NCI-H524 (cell line): ENCODE measurements at places on chromosomes 7 and 10.

GRCh38 chr10:29804025-29804852 is 169.5 kb upstream of the SVIL start:
- no peak for DNase-seq

DNA sequence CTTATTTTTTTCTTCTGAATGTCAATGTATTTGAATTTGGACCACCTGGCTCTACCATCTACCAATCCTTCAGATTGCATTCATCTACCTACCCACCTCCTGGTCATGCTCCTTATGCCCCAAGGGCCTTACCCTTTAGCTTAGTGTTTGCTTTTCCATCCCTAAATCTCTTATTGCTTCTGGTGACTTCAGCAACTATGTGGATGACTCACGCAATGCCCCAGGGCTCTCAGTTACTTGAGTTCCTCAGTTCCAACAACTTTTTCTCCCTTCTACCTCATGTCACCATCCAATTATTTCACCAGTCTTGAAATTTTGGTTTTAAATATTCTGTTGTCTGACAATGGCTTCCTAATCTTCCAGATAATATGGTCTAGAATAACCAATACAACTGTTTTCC is 118.9 kb downstream of the CFAP58 start:
- no peak for DNase-seq

GRCh38 chr7:134075799-134076198 is 51.3 kb upstream of the LRGUK start:
- no peak for DNase-seq

- no peak for DNase-seq
Measured at GRCh38 chr7:148492157-148492860, 98.3 kb upstream of the C7orf33 start.

DNA sequence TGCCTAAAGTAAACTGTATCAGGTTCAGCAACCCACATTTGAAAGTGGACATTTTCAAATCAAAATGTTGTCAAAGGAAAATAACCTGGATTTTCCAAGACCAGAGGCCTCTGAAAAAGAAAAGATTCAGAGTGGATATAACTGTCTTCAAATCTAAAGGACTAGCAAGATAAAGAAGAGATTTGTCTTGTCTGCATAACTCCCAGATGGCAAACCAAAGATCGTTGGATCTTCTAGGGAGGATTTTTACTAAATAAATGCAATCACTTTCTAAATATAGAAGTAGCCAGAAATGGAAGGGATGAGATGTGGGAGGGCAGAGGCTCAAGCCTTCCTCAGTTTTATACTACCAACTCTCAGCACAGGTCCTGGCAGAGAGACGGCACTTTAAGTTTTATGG is 39.0 kb downstream of the CABCOCO1 start:
- no peak for DNase-seq

GRCh38 chr10:49592726-49593563 is 17.2 kb upstream of the SLC18A3 start:
- DNase-seq = no peak

DNA sequence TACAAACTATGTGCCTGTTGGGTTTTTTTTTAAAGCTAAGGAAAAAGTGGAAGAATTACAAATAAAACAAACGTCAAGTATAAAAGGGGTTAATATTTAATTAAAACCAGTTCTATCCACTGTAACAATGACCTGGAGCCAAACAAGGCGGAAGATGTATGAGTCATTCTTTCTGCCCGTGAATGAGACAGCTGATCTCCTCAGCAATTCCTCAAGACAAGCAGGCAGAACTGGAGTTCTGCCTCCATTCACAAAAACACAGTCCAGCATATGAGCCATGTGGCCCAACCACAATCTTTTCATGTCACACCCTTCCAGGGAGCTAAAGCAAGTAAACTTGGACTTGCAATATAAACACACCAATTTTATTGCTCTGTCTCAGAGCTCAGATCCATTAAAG is 8.4 kb downstream of the ETV1 start:
- DNase-seq = no peak

- DNase-seq = no peak
Measured at GRCh38 chr7:49159536-49159935, 235.2 kb downstream of the CDC14C start.

DNA sequence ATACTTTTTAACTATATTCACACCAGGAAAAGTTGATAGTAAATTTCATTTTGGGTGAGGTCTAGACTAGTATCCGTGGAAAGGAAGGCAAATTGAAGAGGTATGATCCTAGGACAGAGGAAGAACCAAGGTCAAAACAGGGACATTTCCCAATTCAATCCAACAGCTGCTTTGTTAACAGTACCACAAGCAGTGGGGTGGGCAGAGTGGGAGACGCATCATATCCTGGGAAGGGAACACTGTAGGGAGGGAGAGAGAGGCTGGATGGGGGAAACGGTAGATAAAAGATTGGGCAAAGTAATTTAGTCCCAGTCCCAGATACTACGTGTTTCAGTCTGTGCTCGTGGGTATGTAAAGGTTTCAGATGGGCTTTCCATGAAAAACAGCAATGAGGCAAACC is 9.2 kb upstream of the FAS start:
- no peak for DNase-seq

- no peak for DNase-seq
Measured at GRCh38 chr10:78605800-78606350, 462.9 kb upstream of the ZMIZ1 start.

GRCh38 chr7:105831824-105832535 is 44.4 kb downstream of the ATXN7L1 start:
- DNase-seq = no peak

GRCh38 chr10:16887565-16887964 is 70.3 kb upstream of the RSU1 start:
- no peak for DNase-seq

GRCh38 chr10:26000971-26001370 is 66.9 kb downstream of the MYO3A start:
- no peak for DNase-seq

DNA sequence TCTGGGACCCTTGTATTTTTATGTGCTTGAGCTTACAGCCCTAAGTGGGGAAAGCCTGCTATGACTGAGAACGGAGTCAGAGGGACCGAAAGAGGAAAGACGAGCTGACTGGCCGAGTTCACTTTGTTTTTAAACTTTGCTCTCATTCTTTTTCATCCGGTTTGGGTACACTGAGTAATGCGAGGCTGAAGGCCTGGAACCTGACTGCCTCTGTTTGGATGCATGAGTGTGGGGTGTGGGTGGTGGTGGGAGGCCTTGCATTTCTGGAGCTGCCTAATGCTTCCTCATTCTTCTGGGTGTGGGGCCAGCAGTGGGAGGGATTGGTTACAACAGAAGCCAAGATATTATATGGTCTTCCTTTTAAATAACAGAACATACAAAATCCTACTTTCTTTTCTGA is 155.5 kb downstream of the BUB3 start:
- no peak for DNase-seq

DNA sequence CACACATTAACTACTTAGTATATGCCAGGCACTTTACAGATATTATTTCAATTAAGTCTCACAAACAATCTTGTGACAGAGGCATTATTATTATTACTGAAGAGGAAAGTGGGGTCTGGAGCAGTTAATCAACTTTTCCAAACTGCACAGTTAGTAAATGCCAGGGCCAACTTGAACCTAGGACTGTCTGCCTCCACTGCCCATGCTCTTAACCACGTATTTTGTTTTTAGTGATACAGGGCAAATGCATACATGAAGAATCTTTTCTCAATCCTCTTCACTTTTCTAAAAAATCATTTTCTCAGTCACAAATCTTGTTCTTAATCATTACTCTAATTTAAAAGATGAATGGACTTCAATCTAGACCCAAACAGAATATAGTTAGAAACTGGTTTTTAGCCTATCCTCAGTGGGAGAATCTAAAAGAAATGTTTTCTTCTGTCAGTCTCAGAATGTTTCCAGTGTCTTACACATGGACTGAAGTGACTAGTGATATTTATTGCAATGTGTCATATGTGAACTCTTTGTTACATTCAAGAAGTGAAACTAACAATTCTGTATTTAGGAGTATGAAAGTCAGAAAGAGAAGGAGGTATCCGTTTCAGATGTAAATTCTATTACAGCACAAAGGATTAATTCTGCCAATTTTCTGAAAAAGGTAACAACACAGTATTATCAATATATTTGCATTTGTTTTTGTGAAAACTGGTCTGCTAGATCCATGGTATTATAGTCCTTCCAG is 55.5 kb upstream of the CCNJ start:
- DNase-seq = no peak

DNA sequence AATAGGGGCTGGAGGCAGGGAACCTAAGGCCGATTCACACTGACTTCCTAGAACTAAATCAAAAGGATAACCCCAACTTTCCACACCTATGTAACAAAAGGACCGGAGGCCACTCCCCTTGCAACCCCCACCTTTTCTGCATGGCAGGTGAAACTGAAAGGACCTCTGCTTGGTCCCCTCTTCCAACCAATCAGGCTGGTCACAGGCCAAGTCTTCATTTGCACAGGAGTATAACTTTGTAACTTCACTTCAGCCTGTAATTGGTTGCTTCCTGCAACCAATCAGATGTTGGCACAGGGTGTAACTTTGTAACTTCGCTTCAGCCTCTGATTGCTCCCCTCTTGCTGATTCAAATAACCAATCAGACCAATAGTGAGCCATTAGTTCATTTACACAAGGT is 190.0 kb downstream of the FAM107B start:
- DNase-seq = no peak

DNA sequence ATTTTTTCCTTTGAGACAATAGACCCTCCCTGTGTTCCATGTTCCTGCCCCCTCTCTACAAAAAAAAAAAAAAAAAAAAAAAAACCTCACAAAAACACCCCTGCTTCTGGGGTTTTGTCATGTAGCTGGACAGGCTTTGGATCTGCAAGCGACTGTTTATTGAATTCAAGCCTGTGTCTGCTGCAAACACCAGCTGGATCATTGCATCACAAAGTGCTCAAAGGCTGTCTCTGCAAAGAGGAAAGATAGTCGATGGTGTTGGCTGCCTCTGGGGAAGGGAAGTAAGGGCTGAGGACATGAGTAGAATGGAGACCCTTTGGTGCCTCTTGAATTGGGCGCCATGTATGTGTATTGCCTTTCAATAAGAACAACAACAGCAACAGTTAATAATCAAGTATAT is 471.2 kb downstream of the PLXNA4 start:
- no peak for DNase-seq

- DNase-seq = no peak
Measured at GRCh38 chr7:129643550-129644170, 32.1 kb downstream of the NRF1 start.

- DNase-seq = no peak
Measured at GRCh38 chr10:93503075-93503474, 6.7 kb downstream of the CEP55 start.

DNA sequence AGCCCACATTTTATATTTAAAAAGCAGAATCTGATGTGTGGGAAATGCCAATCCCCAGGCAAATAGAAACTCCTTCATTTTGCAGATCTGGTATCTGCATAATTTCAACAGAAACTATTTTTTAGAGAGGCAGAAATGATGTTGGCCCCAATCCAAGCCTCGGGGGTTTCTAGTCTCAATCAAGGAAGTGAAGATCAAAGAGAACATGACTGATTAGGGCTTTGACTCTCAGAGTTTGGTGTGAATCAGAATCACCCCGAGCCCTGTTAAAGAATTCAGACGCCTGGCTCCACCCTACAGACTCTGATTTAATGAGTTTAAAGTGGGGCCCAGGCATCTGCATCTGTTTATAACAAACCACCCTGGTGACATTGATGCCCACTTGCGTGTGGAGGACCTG is 36.7 kb upstream of the UBE2H start:
- DNase-seq = no peak

DNA sequence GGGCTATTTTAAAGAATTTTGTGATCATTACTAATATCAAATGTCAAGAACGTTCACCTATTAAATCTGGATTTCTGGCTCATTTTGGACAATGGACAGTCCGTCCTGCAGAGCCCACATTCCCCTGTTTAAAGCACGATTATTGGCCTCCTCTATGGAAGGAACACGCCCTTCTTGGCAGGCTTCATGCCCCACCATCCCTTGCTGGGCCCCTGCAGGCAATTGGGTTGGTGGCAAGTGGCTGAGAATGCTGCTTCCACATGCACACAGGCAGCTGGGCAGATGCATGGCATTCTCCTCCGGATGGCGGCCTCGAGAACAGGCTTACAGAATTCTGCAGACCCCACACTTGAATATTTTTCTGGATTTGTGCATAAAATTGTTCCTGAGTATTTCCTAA is 305.8 kb upstream of the MKI67 start:
- DNase-seq = no peak

DNA sequence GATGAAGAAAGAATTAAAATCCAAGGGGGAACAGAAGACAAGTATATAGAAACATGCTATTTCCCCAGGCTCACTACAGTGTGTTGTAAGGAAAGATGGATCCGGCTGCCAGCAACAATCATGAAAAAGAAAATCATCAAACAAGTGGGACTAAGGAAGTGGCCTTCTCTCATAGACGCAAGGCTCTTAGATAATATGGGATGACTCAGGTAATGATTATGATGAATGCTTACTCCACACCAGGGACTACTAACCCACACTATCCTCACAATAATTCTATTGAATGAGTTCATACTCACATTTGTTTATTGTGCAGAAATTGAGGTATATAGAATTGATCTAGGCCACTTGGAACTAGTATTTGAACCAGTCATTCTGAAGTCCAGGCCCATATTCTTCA is 111.2 kb upstream of the BET1 start:
- DNase-seq = no peak

DNA sequence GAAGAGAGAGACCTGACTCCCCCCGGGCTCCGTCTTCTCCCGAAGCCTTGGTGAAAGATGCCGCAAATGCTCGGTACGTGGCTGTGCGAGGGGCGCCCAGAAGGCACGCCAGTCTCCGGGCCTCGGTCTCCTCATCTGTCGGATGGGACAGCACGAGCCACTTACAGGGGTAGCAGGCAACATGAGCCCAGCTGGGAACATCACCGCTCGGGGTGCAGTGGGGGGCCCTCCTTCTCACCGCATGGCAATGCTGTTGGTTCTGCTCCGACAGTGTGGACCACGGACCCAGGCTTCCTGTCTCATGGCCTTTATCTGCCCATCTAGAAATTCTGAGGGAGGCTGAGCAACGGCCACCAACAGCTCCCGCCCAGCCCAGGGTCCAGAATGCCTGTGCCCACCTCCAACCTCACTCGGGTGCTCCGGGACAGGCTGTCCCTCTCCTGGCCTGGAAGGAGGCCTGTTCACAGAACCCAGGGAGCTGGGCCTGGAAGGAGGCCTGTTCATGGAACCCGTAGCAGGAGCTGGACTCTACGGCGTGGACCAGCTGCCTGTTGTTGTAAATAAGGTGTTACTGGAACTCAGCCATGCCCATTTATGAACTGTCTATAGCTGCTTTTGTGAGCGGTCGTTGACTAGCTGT is 15.8 kb downstream of the ADAP1 start:
- DNase-seq = no peak

GRCh38 chr7:42876182-42877068 is 35.4 kb downstream of the C7orf25 start:
- no peak for DNase-seq
